ENCODE measurements at places on chromosomes 12 and 14. TPM values are rescaled to one million over a fixed set of nuclear protein-coding genes. Genes with fewer than 3 reads are reported as not detected.

DNA sequence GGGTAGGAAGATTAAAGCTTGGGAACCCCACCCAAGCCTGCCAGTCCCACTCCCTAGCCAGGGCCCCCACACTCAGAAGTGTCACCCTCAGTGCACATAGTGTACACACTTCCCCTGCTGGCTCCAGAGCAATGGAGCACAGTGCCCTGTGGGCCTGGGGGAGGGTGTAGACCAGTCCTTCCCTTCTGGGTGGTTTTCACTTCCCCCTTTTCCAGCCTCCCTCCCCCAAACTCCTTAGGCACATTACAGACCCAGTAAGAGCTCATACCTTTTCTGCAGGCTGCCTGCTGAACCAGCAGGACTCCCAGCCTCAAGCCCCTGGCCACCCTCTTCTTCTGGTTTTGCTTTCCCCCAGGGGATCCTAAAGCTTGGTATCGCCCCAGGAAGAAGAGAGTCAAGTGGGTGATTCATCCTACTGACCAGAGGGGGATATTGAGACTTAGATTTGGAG, at the start of gene ZNF385A:
TSS of gene ZNF385A (minus strand) at position 143 of the 451 bp plus-strand sequence. CDS start 219 bp downstream, outside the sequence.
- no peak for DNase-seq

DNA sequence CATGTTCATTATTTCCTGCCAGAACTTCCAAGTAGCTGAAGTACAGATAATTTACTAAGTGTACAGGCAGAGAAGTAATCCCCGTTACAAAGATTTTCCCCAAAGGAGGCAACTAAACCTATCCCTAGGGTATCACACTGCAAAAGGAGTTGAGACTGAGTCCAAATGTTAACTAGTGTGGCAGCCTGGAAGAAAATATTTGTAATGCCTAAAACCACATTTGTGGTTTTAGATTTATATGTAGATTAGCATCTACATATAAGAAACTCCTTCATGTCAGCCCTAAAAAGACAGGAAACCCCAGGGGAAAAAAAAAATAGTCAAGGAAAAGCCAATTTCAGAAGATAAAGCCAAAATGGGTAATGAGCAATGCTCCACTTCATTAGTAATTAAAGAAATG, 1.4 kb upstream of the RNASE12 start:
- no peak for DNase-seq

DNA sequence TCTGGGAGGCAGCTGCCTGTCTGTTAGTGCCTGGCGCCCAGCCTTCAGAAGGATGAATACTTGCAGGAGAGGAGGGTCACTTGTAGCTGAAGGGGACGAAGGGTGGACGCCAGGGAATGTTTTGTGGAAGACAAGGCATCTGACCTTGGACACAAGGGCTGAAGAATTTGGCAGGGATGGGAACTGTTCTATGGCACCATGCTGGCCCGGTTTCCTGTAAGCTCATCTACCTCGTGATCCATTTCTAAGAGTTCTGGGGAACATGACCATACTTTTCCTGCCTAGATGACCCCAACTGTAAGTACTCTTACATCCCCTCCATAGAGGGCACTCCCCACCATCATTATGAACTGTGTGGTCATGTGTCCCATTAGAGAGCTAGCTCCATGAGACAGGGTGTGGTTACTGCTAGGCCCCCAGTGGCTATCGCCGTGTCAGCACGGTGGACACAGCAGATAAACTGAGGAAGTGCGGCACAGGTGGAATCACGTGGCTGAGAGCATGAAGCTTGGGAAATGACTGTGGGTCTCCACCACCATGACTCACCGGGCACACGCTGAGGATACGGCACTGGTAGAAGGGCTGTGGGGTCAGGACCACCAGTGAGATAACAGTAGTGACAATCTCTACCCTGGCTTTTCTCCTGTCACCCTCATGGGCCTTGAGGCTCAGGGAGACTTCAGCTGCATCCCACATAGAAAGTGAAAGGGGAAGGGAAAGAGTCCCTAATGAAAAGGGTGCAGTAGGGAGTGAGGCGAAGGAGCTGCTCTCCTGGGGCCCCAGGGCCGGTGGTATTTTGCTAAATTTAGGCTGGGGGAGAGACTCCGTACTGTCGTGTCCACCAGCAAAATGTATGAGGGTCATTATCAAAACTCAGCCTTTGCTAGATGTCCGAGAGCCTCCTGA, 252.6 kb downstream of the FOXN3 start:
- DNase-seq = no peak

DNA sequence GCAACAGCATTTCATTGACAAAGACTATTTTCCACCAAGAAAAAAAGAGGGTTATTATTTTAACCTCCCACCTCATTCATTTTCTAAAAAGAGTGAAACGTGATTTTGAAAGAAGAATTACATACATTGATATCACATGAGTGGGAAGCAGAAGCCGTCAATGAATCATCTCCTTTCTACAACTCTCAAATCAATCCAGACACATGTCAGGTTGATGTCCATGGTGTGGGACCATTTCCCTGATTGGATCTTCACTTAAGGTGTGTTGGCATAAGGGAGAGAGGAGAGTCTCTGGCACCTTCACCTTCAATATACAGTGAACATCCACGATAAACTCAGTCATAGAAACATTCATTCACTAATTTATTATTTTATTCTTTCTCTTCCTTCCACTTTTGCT, 1095.1 kb downstream of the BCL11B start:
- DNase-seq = no peak

DNA sequence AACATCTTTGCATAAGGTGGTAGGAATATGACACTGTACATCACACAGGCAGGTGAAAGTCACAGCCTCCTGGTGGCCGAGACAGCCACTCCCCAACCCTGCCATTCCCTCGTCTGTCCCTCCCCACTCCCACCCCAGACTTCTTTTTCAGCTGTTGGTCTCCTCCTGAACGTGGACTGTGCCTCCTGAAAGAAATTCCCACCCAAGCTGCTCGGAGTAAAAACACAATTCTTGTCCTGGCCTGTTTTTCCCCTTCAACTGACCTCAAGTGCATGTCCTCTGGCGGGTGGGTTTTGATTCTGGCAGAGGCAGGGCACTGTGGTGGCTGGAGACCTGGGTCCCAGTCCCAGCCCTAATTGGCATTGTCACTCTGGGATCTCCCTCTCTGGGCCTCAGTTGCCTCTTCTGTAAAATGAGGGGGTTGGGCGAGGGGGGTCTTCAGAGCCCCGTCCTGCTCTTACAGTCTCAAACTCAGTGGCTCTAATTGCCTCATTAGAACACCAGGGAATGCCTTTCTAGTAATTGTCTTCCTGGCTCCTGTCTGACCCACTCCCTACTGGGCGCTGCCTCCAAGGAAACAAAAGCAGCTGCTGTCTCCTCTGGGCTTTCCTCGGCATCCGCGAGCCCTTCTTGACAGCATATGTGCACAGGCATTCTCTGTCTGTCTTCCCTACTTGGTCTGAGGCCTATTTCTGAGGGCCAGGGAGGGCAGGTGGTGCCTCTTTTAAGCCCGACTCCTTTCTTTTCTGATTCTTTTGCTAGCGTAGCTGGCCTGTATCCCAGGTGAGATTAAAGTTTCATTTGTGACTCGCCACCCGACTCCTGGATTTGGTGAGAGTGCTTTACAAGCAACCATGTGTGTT, 186.6 kb upstream of the RMST start:
- no peak for DNase-seq

- no peak for DNase-seq
Observed at GRCh38 chr12:24049728-24050127, 100.3 kb upstream of the SOX5 start.

DNA sequence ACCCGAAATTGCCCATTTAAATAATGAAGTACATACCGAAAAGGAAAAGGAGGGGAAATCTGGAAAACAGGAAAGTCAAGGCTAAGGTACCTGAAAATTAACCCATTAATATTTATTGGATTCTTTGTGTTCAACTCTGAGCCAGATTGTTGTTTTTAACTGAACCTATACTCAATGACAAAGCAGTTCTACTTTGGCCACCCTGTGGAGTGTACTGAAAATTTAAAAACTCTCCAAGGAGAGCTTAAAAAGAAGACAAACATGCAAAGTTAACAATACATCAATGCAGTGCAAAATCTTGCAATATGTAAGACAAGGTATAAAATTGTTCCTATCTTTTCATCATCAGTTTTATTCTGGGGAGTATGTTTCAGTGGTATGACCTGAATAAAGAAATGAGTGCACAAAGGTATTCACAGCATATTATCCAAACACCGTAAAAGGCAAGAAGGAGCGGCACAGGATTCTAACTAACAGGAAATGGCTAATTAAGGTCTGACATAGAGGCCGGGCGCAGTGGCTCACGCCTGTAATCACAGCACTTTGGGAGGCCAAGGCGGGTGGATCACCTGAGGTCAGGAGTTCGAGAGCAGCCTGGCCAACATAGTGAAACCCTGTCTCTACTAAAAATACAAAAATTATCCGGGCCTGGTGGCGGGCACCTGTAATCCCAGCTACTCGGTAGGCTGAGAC, 1.7 kb downstream of the USP44 start:
- no peak for DNase-seq

DNA sequence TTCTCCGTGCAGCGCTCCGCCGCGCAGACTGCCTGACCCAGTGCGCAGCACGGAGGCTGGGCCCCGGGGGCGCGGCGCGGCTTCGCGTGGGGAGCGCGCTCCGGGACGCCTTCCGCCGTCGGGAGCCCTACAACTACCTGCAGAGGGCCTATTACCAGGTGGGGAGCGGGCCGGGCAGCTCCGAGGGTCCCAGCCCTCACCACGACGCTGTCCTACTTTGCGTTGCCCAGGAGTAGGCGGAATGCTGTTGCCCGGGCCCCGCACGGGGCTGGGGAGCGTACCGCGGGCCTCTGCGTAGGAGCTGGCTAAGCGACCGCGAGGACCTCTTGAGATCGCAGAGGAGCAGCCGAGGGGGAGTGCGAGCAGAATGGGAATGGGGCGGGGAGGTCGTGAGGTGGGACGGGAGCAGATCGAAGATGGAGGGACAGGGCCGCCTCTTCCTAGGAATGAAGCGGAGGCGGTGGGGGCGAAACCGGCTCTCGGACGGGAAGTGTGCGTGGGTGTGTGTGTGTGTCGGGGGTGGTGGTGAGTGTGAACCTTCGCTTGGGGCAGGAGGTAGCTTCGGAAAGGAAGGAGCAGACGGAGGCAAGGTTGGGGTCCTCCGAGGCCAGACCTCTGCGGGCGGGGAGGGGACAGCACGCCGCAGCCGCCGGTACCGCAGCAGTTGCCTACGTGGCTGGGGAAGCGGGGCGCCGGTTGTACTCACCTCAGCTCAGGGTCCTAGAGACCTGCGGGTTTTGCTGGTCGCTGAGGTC, 751 bp downstream of the P3H3 start:
- DNase-seq = no peak

Gene TAS2R13
- total RNA-seq = 0.26 TPM

Gene CLEC12A
- not detected for total RNA-seq

Gene NGB
- not detected for total RNA-seq

Gene OR4E2
- total RNA-seq = not detected

Gene SDR9C7
- not detected for total RNA-seq

Gene C12orf56
- not detected for total RNA-seq

Measured in CD8-positive, alpha-beta memory T cell (primary cell).